ENCODE measurements at places on chromosomes 16 and 17.

DNA sequence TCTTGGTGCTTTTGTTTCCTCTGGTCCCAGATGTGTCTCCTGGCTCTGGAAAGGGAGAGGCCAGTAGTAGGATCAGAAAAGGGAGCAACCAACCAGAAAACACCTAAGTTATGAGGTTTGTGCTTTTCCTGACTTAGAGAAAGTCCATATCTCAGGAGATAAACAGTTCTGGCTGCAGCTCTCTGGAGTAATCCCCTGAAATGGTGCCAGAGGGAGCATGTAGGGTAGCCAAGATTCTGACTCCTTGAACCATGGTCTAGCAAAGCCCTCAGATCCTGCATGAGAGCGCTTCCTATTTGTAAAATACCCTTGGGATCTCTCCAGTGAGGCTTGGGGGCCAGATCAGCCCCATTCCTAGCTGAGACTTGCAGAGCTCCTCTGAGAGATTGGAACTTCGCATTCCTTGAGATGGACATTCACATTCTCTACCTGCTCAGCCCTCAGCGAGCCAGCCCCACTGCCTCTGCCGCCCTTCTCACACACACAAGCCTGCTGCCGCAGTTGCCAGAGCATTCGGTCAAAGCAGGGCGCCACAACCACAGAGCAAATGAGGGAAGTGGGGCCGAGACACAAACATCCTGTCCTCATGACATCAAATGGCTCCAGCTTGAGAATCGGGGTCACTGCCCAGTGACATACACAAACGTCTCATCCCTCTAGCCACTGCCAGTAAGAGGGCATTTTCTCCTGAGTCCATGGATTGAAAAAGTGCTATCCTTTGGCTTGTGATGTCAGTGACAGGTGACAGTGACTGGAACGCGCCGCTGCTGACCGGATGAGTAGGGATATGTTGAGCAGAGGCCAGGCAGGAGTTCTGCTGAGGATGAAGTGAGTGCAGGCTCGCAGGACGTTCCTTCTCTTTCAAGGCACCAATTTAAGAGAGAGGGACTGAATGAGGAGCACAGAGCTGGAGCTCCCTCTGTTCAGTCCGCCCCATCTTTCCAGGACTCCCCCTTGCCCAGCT is 5.0 kb downstream of the ABHD15 start:
- no peak for DNase-seq

GRCh38 chr17:44677136-44677535 is 12.4 kb downstream of the CCDC43 start:
- no peak for DNase-seq

- no peak for DNase-seq
Measured at GRCh38 chr17:48368352-48368908, 61.6 kb downstream of the SKAP1 start.

GRCh38 chr17:39167476-39167875 is 1.5 kb upstream of the ARL5C start:
- DNase-seq = peak; percentile 84

- DNase-seq = no peak
Measured at GRCh38 chr17:8921147-8921546, 44.4 kb downstream of the PIK3R5 start.

GRCh38 chr16:60432472-60432871 is 1603.8 kb downstream of the CDH8 start:
- no peak for DNase-seq

GRCh38 chr16:84362471-84362941 is 5.8 kb upstream of the ATP2C2 start:
- DNase-seq = peak; percentile 62

- no peak for DNase-seq
Measured at GRCh38 chr16:1874854-1875253, 2.9 kb upstream of the MEIOB start.

DNA sequence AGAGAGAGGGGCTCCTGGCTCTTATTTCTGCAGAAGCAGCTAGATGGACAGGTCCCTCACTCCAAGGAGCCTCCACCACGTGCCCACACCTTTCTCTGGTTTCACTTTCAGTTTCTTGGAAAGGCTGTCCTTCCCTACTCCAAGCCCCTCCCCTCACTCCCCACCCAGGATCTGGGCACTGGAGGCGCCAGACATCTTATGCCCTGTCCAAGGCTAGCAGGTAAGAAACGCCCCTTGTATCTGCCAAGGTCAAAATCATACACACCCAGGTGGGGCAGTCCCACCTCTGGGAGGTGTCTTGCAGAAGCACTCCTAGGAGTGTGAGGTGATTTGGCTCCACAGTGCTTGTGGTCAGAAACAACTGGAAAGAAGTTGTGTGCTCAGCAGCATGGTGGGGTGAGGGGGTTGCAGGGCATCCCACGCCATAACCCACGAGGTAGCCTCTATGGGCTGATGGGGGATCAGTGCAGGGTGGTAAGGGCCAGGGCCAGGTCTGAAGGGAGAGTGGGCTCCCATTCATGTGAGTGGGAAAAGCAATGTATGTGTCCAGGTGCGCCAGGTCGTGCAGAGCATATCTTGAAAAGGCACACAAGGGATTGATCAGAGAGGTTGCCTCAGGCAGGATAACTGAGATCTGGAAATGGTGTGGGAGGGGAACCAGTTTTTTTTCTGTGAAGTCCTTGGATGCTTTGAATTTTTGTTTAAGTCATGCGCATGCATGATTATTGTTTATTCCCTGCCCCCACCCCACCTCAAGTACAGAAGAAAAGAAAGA is 31.8 kb upstream of the PRM1 start:
- DNase-seq = no peak

DNA sequence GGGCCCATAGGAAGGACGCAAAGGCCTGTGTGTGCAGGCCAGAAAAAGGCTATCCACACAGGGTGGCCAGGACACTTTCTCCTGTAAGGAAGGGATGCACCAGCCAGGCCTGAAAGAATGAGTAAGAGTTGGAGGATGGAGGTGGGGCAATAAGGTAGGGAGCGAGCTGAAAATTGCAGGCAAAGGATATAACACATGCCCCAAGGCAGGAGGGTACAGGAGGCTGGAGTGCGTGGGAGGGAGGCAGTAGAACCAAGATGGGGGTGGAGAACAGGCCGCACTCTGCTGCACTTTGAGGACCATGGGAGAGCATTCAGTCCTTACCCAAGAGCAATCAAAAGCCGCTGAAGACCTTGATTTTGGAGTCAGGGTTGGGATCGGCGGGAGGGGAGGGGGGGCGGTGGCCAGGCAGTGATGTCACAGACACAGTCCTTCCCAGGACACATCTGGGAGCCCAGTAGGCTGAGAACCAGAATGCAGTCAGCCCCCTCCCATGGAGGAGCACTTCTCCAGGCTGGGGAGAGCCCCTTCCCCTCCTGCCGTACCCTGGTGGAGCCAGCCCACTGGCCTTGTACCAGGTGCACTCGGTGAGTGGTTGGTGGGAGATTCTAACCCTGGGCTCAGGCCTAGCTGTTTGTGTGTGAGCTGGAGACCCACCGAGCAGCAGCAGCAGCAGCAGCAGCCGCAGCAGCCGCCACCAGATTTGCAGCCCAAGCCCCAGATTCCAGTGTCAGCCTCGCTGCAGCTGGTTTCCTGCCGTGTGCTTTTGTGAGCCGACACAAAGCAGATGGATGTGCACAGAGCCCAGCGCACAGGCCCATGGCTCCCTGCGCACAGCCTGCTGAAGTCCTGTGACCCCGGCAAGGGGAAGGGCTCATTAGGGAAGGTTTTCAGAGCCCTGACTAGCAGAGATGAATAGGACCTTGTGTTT is 17.5 kb downstream of the ANKRD40 start:
- peak; percentile 7 for DNase-seq

- peak; percentile 81 for DNase-seq
Measured at GRCh38 chr17:30291543-30292285, at the start of gene BLMH. TSS of gene BLMH (minus strand) at chr17:30291944. CDS start at chr17:30291819, 125 bp downstream.

DNA sequence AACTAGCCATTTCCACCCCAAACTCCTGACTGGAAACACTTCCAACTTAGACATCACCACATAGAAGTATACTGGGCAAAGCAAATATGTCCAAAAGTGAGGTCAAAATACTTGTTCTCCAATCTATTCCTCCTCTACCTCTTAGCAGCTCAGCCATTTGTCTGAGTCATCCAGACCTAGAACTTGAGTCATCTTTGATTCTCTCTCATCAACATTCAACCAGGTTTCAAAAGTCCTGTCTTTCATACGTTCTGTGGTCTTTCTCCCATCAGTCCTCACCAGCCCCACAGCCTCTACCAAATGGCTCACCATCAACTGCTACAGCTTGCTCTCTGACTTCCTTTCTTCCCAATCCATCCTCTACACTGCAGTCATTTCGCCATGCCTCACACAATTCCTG is 6.8 kb downstream of the ANKFY1 start:
- DNase-seq = no peak

DNA sequence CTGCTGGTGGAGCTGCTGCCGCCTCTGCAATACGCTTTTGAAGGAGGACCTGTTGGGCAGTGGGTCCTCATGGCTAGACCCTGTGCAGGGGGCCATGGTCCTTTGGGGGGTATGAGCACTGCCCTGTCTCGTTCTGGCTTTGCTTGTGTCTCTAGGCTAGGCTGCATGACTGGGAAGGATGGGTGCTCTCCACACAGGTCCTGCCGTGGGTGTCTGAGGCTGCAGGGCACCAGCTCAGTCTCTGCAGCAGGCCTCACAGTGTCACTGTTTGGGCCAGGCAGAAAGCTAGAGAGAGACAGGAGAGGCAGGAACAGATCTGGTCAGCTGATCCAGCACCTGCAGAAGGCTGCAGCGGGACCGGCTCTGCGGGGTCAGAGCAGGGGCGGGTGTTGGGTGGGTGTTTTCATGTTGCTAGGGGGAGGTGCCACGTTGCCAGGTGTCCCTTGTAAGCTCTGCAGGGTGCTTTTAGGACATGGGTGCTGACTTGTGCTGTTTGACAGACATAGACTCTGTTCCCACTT is 111.4 kb downstream of the SNX29 start:
- DNase-seq = peak; percentile 7

DNA sequence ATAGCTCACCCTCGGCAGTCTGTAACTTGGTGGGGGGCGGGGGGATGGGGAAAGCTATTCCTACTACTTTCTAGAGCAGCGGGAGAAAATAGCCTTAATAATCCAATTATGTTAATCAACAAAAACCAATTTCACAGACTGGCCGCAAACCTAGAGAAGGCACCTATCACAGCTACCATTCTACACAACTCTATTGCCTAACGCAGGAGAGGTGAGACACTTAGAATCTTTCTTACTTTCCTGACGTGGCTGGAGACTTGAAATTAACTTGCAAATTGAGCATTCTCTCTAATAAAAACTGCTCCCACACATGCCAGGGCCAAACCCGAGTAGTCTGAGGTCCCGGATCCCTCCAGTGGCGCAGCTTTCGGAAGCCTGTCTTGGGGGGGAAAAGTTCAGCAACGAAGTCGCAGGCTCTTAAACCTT is 794 bp downstream of the SMG6 start:
- DNase-seq = no peak

GRCh38 chr17:5826384-5826783 is 242.1 kb upstream of the NLRP1 start:
- DNase-seq = no peak

- no peak for DNase-seq
Measured at GRCh38 chr17:42584880-42585279, 7.4 kb upstream of the PSMC3IP start.

DNA sequence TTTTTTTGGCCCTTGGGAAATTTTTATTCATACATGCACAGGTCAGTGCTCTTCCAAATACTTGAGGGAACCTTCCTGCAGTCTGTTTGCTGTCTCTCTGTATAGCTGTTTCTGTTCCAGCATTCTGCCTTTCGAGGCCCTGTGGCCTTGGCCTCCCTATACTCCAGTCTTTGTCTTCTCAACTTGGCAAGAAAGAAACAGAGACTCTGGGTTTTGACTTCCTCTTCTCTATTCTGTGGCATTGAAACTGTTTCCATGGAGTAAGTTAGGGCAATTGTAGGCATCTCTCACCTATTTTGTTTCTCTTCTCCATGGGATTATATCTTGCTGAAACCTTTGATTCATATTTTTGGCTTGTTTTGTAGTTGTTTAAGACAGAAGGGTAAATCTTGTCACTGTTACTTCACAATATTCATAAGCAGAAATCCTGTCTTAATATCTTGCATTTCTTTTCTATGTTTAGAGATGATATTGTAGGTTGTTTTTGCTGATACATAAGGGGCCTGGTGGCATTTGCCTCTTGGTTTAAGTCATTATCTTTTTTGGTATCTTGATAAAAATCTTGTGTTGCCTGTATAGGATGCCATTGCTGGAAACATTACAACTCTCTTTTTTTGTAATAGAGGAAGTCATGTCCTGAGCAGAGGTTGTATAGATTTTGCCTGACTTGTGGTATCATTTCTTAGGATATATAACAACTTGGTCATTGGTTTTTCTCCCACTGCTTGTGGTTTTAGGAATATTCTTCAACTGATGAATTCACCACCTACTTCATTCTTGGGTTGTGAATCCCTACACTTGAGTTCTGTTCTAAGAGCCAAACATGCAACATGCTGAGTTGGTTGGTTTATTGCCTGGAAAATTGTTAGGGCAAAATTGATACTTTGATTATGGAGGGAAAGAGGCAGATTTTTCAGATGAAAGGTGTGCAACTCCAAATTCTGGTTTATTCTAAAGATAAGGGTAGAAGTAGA is 168.6 kb downstream of the FTO start:
- DNase-seq = no peak
